ENCODE measurements at places on chromosomes 16 and 17. TPM values are rescaled to one million over a fixed set of nuclear protein-coding genes. Genes with fewer than 3 reads are reported as not detected.
A peak's percentile ranks its signal among the peaks of the same experiment; 100 is the strongest.

TNFRSF17 gene
- 2.6 TPM for polyA plus RNA-seq

DNA sequence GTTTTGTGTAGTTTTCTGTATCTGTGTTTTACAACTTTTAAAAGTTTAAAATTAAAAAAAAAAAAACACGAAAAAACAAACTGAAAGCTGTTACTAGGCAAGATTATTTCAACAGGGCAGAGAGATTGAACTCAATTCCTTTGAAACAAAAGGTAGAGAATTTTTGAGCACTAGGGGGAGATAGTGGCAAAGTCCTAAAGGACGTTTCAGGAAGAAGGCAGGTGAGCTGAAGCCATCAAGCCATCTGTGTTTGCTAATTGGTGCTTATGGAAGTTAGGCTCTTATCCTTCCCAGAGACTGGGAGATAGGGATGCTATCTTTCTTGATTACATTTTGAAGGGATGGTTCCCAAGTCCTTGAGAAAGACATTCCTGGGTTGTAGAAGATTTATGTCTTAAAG, 70.6 kb upstream of the CLEC3A start:
- H3K27me3 ChIP-seq: no peaks in the 10 kb centered on the region
- no peaks in the 10 kb centered on the region for H3K4me1 ChIP-seq
- no peaks in the 10 kb centered on the region for H3K36me3 ChIP-seq
- H3K4me3 ChIP-seq: no peak overlapping the region
- H3K27ac ChIP-seq: no peak overlapping the region
- DNase-seq: no peak

DNA sequence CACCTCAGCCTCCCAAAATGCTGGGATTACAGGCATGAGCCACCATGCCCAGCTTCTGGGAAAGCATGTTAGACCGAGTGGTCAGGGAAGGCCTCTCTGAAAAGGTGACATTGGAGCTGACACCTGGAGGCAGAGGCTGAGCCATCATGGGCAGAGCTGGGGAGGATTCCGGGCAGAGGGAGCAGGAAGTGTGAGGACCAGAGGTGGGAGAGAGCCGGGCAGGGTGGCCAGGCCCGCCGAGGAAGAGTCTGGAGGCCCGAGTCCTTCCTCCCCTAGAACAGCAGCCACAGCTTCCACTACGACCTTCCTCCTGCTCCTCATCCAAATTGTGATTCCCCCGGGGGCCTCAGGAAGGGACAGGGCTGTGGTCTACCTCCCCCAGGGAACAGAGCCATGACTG, 74.7 kb downstream of the COG7 start:
- DNase-seq: no peak
- no peak overlapping the region for H3K27ac ChIP-seq
- H3K4me1 ChIP-seq: no peaks in the 10 kb centered on the region
- no peak overlapping the region for H3K4me3 ChIP-seq
- peaks cover 3% of the 10 kb centered on the region for H3K27me3 ChIP-seq
- H3K36me3 ChIP-seq: no peaks in the 10 kb centered on the region

DNA sequence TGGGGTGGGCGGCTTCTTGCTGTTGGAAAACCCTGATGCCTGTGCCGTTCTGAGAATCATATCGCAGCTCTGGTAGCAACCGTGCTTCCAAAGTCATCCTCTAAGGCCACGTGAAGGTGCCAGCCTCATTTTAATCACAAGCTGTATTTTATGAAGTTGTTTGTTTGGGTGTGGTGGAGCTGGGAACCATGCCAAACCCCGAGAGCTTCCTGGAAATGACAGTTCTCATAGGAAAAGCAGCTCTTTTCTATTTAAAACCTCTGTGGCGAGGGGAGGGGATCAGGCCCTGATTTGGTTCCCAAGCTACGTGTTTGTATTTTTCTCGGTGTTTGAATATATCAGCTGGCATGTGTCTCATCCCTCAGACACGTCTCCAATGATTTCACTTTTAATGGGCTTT, 21.7 kb downstream of the KNOP1 start:
- peaks cover 2% of the 10 kb centered on the region for H3K36me3 ChIP-seq
- peak overlapping the region; percentile 14 for H3K27ac ChIP-seq
- DNase-seq: peak; percentile 44
- no peak overlapping the region for H3K4me3 ChIP-seq

DNA sequence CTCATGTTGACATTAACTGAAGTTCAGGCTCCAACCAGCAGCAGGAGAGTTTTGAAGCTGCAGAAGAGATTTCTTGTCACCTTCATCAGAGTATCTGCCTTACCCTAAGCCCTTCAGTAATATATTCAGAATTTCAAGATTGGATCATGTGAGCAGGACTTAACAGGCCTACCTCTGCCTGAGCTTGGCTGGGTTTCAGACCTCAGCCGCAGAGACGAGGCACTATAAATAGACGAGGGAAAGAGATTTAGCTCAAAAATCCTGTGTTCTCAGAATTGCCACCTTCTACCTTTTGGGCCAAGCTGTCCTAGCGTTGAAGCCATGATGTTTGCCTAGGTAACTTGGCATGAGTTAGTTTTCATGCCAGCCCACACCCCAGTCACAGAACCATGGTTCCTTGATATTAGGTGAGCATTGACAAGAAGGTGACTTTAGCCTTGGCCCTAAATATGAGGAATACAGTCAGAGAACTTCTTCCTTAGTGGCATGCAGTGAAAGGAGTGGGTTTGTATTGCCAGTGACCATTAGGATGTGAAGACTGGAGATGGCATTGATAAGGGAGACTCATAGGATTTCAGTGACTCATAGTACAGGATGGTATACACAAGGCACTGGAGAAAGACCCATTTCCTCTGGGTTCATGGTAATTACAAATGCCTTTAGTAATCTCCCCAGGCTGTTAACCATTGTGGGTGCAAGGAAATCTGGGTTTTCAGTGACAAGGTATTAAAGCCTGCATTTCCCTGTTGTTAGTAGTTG, 224.3 kb downstream of the MSI2 start:
- H3K27me3 ChIP-seq: no peaks in the 10 kb centered on the region
- H3K4me3 ChIP-seq: no peak overlapping the region
- no peaks in the 10 kb centered on the region for H3K4me1 ChIP-seq
- H3K36me3 ChIP-seq: no peaks in the 10 kb centered on the region
- H3K27ac ChIP-seq: no peak overlapping the region
- no peak for DNase-seq

GRCh38 chr16:46914556-46915201, 30.5 kb downstream of the GPT2 start:
- no peak overlapping the region for H3K27ac ChIP-seq
- H3K4me3 ChIP-seq: no peak overlapping the region
- peaks cover 55% of the 10 kb centered on the region for H3K36me3 ChIP-seq

DNA sequence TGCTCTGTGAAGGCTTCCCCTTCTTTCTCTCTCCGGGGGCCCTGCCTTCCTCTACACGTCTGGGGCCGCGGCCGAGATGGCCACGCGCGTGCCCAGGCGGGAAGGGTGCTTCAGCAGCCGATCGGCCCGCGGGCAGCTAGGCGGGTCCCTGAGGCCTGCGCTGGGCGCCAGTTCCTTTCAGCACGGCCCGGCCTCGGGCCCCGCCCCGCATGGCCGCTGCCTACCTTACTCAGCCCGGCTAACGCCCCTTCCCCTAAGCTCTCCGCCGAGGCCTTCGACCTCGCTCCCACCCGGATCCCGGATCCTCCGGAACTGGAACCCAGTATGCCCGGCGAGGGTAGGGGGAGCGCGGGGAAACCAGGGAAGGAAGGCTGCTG, 335 bp downstream of the TMEM11 start:
- DNase-seq: peak; percentile 62
- H3K4me3 ChIP-seq: peak overlapping the region; percentile 93
- H3K36me3 ChIP-seq: no peaks in the 10 kb centered on the region
- peaks cover 32% of the 10 kb centered on the region for H3K4me1 ChIP-seq

DNA sequence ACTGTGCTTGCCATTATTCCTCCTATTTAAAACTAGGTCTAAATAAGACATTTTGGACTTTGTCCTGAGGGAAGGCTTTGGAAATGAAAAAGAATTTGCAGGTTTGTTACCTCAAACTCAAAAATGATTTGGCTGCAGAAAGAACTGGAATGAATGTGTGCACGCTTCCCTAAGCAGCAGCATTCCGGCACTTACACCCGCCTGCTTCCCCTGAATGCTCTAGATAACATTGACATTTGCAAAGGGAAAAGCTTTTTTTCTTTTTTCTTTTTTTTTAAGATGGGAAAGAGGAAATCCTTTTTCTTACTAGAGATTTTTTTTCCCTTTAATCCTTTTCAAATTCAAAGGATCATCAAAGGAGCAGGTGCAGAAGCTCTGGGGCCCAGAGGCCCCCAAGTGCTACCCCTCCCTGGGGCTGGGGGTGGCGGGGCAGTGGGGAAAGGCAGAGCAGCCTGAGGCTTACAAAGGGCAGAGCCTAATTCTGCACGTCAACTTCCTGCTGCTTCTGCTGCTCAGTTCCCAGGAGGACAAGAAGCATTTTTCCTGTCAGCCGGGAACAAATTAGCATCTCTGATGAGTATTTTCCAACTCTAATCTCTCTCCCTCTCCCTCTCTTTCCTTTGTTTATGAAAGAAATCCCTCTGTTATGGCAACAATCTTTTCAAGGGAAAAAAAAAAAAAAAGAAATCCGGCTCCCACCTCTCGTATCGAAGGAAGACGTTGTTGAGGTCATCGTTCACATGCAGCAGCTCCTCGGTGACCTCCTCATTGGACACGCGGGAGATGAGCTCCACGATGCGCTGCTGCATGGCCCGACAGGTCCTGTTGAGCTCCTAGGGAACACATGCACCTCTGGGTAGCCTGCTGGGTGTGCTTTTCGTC, 32.1 kb upstream of the SREBF1 start:
- H3K4me3 ChIP-seq: no peak overlapping the region
- no peaks in the 10 kb centered on the region for H3K27me3 ChIP-seq
- H3K4me1 ChIP-seq: no peaks in the 10 kb centered on the region
- H3K36me3 ChIP-seq: peaks cover 5% of the 10 kb centered on the region
- DNase-seq: no peak

- no peaks in the 10 kb centered on the region for H3K36me3 ChIP-seq
- H3K27ac ChIP-seq: no peak overlapping the region
- H3K4me1 ChIP-seq: peaks cover 2% of the 10 kb centered on the region
- H3K27me3 ChIP-seq: no peaks in the 10 kb centered on the region
These were observed 675.7 kb downstream of the WWOX start for GRCh38 chr16:78775161-78775561.

C16orf89 gene
- polyA plus RNA-seq: 0.61 TPM

DNA sequence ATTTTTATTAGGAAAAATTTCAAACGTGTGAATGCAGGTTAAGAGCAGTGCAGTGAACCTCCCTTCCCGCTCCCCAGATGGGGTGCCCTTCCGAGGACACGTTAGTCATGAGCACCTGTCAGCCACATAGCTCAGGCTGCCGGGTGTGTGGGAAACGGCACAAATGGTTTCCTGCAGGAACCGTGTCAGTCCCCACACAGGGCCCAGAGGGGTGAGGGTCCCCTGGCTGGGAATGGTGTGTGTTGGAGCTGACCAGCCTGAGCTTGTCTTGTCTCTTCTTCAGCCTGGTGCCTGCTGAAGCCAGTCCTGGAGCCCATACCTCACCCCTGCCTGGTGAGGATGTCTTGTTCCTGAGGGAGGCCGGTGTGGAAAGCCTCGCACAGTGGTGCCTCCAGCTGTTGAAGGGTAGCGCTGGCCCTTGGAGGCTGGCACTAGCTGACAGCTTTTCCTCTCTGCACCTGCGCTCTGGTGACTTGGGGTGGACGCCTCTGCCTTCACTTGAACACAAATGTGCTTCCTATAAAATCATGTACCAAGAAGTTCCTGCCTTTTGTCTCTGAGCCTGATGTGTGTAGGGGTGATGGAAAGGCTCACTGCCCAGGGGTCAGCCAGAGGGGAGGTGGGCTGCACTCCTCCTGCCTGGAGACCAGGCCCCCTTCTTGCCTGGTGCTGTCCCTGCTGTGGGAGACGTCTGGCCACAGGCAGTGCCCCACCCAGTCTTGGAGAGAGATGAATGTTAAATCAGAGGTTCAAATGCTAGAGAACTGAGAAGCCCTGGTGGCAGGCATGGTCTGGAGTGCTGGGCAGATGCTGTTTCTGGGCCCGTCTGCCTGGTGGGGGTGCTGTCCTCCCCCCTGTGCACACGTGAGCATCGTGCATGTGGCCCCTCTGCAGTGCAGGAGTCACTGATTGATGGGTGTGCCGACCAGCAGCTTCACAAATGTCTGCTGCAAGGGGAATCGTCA, 102.6 kb upstream of the ZNF750 start:
- no peak overlapping the region for H3K27ac ChIP-seq
- H3K36me3 ChIP-seq: peaks cover 3% of the 10 kb centered on the region
- DNase-seq: no peak
- H3K4me1 ChIP-seq: no peaks in the 10 kb centered on the region

DNA sequence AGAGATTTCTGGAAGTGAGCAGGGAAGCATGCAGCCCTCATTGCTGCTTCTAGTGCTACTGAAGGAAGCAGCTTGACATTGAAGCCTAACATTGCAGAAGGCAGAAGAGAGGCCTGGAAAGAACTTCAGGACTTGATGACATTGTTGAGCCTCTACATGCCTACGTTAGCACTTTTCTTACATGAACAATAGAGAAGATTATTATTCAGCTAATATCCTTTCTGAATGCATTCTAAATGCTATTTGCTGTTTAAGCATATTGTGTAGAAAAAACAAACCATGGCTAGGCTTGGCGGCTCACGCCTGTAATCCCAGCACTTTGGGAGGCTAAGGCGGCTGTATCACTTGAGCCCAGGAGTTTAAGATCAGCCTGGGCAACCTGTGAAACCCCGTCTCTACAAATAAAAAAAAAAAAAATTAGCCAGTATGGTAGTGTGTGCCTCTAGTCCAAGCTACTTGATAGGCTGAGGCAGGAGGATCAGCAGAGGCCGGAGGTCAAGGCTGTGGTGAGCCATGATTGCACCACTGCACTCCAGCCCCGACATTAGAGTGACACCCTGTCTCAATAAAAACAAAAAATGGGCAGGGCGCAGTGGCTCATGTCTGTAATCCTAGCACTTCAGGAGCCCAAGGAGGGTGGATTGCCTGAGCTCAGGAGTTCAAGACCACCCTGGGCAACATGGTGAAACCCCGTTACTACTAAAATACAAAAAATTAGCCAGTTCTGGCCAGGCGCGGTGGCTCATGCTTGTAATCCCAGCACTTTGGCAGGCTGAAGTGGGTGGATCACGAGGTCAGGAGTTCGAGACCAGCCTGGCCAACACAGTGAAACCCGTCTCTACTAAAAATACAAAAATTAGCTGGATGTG, 2.2 kb upstream of the AURKB start:
- no peak overlapping the region for H3K4me3 ChIP-seq
- H3K36me3 ChIP-seq: no peaks in the 10 kb centered on the region
- peaks cover 12% of the 10 kb centered on the region for H3K4me1 ChIP-seq
- DNase-seq: no peak

DNA sequence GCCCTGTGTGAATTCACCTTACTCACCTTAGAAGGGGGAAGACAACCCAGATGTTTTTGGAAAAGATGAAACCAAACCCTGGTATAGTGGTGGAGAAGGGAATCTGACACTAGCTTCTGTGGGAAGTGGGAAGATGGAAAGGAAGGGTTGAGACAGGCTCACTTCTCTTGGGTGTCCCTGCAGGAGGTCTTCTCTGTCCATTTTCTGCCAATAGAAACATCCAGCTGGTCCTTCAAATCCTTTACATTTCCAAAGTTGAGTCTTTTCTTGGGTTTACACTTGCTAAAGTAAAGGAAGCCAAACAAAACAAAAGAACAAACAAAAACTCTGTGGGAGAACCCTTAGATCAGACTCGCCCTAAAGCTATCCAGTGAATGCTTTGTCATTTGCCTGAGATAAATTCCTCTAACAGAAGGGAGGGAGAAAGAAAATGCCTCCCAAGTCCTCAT, 10.2 kb downstream of the HOXB1 start:
- H3K4me1 ChIP-seq: no peaks in the 10 kb centered on the region
- DNase-seq: no peak
- H3K4me3 ChIP-seq: no peak overlapping the region

Data from liver (tissue), 10 donors.